ENCODE measurements at places on chromosomes 6 and 20. TPM values are rescaled to one million over a fixed set of nuclear protein-coding genes. Genes with fewer than 3 reads are reported as not detected.

NR2E1 gene
- total RNA-seq, result not detected

ACTL10 gene
- 2.1 TPM for total RNA-seq

MAFB gene
- total RNA-seq, result 0.33 TPM

CDSN gene
- not detected for total RNA-seq

SLC12A5 gene
- total RNA-seq, result under 0.01 TPM

CAGE1 gene
- total RNA-seq, result 0.11 TPM

VWA7 gene
- 0.11 TPM for total RNA-seq

Measured in uterine smooth muscle cell (primary cell).